ENCODE measurements at places on chromosomes 7 and 10.
A peak's percentile ranks its signal among the peaks of the same experiment; 100 is the strongest.

DNA sequence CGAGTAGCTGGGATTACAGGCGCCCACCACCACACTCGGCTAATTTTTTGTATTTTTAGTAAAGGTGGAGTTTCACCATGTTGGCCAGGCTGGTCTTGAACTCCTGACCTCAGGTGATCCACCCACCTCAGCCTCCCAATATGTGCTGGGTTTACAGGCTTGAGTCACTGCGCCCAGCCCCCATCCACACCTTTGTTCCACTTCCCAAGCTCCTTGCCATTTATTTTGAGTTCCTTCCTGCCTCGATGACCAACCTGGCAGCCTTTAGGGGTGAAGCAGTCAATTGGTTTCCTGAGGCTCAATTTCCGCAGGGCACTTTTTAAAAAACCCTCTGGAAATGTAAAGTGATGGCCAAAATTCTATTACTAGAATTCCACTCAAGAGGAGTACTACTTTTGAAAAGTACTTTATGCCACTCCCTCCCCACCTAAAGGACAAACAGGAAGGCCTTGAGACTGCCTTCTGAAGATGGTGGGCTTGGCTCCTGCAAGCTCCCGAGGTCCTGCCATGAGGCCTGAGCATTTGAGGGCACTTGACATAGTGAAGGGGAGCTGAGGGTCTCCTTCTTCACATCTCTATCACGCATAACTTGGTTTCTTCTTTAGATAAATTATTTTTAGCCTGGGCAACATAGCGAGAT, 32.5 kb upstream of the RBM33 start:
- H3K27me3 ChIP-seq: no peaks in the 10 kb centered on the region
- DNase-seq: no peak
- H3K36me3 ChIP-seq: no peaks in the 10 kb centered on the region
- H3K4me3 ChIP-seq: no peak overlapping the region

- H3K27me3 ChIP-seq: no peaks in the 10 kb centered on the region
- no peak overlapping the region for H3K4me3 ChIP-seq
- H3K27ac ChIP-seq: no peak overlapping the region
- H3K36me3 ChIP-seq: no peaks in the 10 kb centered on the region
These were observed 1087.1 kb upstream of the POT1 start for GRCh38 chr7:126016722-126017121.

- no peaks in the 10 kb centered on the region for H3K4me1 ChIP-seq
- H3K27ac ChIP-seq: no peak overlapping the region
- no peaks in the 10 kb centered on the region for H3K27me3 ChIP-seq
- no peak overlapping the region for H3K4me3 ChIP-seq
- H3K36me3 ChIP-seq: no peaks in the 10 kb centered on the region
These were observed 85.8 kb downstream of the CCDC3 start for GRCh38 chr10:12915637-12916168.

DNA sequence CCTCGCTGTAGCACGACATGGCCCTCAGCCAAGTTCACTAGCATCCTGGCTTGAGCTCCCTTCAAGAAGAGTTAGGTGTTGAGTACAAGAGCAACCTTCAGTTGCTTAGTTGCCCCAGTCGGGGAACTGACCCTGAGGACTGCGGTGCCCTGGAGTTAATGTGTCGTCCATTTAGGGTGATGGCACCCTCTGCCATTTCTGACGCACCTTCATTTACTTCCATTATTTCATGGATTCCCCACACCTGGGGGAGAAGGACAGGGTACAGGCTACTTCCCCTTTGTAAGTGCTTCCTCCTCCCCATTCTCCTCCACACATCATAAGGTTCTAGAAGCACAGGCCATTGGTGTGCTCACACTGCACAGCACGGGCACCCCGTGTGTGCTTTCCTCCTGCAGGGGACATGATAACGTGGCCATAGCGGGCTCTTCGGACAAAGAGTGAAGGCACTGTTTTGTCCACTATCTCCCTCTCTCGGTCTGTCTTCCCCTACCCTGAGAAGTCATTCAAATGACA, 1.8 kb downstream of the ALOX5 start:
- no peaks in the 10 kb centered on the region for H3K36me3 ChIP-seq
- no peak for DNase-seq
- no peak overlapping the region for H3K4me3 ChIP-seq
- H3K27ac ChIP-seq: no peak overlapping the region
- peaks cover 9% of the 10 kb centered on the region for H3K4me1 ChIP-seq

GRCh38 chr10:847868-848267, 83.6 kb downstream of the LARP4B start:
- no peaks in the 10 kb centered on the region for H3K4me1 ChIP-seq
- no peak overlapping the region for H3K4me3 ChIP-seq
- peaks cover 10% of the 10 kb centered on the region for H3K36me3 ChIP-seq
- H3K27me3 ChIP-seq: no peaks in the 10 kb centered on the region
- H3K27ac ChIP-seq: no peak overlapping the region

- H3K4me1 ChIP-seq: peaks cover 17% of the 10 kb centered on the region
- H3K4me3 ChIP-seq: no peak overlapping the region
- no peak overlapping the region for H3K27ac ChIP-seq
- no peak for DNase-seq
- no peaks in the 10 kb centered on the region for H3K27me3 ChIP-seq
- no peaks in the 10 kb centered on the region for H3K36me3 ChIP-seq
These were observed 24.3 kb downstream of the SPAG6 start for GRCh38 chr10:22369434-22370072.

DNA sequence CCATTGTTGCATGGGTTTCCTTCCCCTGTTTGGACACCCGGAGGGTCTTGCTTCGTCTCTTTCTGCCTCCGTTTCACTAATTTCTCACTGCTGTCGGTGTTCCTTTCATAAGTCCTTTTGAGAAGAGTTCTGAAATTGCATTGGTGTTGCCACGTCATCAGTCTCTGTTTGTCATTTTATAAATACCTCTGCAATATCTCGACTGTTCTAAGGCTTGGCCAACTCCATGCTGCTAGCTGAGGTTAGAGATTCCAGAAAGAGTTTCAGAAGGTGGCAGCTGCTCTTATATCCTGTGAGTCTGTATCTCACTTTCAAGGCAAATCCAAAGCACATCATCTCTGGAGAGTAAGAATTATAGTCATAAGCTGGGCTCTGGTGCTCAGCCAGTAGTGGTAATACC, 148.0 kb upstream of the INSYN2A start:
- H3K4me3 ChIP-seq: no peak overlapping the region
- H3K27ac ChIP-seq: no peak overlapping the region
- no peak for DNase-seq
- no peaks in the 10 kb centered on the region for H3K27me3 ChIP-seq

- no peaks in the 10 kb centered on the region for H3K36me3 ChIP-seq
- H3K27ac ChIP-seq: no peak overlapping the region
- no peaks in the 10 kb centered on the region for H3K4me1 ChIP-seq
- no peak for DNase-seq
- no peaks in the 10 kb centered on the region for H3K27me3 ChIP-seq
These were observed 120.2 kb upstream of the RAB18 start for GRCh38 chr10:27383595-27384542.

DNA sequence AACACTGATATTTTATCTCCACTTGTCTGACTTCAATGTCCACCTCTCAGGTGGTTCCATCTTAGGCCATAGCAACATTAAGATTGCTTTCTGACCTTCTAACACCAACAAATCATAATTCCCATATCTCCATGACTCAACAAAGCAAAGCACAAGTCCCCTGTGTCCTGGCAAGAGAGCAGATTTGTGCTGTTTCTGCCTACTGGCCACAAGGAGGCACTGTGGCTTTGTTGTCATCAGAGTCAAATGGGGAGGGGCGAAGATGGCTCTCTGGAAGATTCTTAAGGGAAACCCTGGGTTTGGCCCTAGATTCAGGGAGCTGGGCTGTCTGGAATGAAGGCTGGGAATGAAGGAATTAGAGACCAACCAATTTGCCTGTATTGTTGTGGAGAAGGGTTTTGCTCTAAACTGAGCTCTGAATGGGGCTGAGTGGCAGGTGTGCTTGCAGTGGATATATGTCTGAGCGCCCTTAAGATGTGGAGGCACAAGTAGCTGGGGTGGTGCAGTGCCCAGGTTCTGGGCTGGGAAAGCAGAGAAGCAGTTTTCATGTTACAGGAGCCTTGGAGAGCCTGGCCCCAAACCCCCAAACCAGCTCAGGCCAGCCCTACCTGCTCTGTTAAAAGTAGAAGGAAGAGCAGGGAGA, 154.8 kb upstream of the PRSS58 start:
- H3K4me3 ChIP-seq: no peak overlapping the region
- DNase-seq: peak; percentile 74
- H3K4me1 ChIP-seq: no peaks in the 10 kb centered on the region
- no peaks in the 10 kb centered on the region for H3K36me3 ChIP-seq
- H3K27ac ChIP-seq: no peak overlapping the region
- H3K27me3 ChIP-seq: no peaks in the 10 kb centered on the region

GRCh38 chr10:86756511-86757112, at the start of gene BMPR1A:
TSS of gene BMPR1A (plus strand) at chr10:86756619. CDS start at chr10:86876019, 119,400 bp downstream.
- H3K36me3 ChIP-seq: no peaks in the 10 kb centered on the region
- H3K4me1 ChIP-seq: peaks cover 51% of the 10 kb centered on the region
- no peaks in the 10 kb centered on the region for H3K27me3 ChIP-seq
- peak within 1 kb of the TSS; percentile 87 for H3K4me3 ChIP-seq
- peak; percentile 85 for DNase-seq

DNA sequence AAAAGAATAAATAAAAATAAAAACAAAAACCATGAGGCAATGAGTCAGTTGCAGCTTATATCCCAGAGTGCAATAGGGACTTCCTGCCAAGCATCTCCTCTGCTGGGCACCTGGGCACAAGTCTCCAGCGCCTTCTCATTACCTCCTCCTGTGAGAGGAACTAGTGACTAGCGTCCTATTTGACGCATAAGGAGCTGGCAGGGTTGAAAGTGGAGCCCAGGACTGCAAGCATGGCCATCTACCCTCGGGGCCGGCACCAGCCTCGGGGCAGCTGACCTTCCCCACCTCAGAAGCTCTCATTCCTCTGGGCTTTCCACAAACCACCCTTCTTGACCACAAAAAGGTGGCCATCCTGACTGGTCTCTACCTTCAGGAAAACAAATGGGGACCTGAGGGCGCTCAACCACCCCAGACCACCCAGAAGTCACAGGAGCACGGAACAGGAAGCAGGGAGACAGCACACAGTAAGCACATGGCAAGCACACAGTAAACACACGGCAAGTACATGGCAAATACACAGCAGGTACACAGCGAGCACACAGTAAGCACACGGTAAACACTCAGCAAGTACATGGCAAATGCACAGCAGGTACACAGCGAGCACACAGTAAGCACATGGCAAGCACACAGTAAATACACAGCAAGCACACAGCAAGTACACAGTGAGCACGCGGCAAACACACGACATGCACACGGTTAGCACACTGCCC, 19.1 kb downstream of the CTBP2 start:
- H3K27ac ChIP-seq: no peak overlapping the region
- DNase-seq: no peak
- H3K4me1 ChIP-seq: peaks cover 27% of the 10 kb centered on the region
